Activated T-helper 17 cell treated with anti-CD3 and anti-CD28 coated beads, Interleukin-2, amount 50 U/mL, for 72 hours (primary cell): ENCODE measurements at places on chromosomes 5 and 9. TPM values are rescaled to one million over a fixed set of nuclear protein-coding genes. Genes with fewer than 3 reads are reported as not detected.

SLC25A25 gene
- total RNA-seq = 12.7 TPM

PCDHGA9 gene
- not detected for total RNA-seq

SPATA31E1 gene
- total RNA-seq = not detected

GABRG2 gene
- total RNA-seq = not detected

TMEM232 gene
- total RNA-seq = 0.78 TPM

GLIPR2 gene
- total RNA-seq = 10.2 TPM

TNPO1 gene
- 117 TPM for total RNA-seq

IL3 gene
- total RNA-seq = 9.0 TPM

ANKRD20A1 gene
- total RNA-seq = 9.6 TPM

FBN2 gene
- not detected for total RNA-seq

NMUR2 gene
- not detected for total RNA-seq
